ENCODE measurements at places on chromosomes 3 and 15. TPM values are rescaled to one million over a fixed set of nuclear protein-coding genes. Genes with fewer than 3 reads are reported as not detected.

DNA sequence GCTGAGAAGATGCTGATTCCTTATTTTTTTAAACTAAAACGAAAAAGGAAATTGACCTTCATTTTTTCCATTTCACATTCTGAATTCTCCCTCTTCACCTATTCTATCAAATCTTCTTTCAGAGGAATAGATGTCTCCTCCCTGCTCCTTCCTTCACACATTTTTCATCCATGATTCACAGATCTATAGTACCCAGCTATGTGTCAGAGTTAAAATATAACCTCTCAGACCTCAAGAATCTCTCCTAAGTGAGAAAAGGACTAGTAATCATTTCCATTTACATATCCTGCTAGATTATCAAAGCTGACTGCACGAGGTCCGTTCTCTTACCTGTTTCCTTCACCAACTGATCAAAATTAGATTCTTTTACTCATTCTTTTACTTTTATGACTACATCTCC, 1297.6 kb upstream of the ALCAM start:
- H3K4me3 ChIP-seq = no peak overlapping the region
- H3K4me1 ChIP-seq = no peaks in the 10 kb centered on the region
- no peaks in the 10 kb centered on the region for H3K36me3 ChIP-seq
- no peak overlapping the region for H3K27ac ChIP-seq

- H3K4me1 ChIP-seq = no peaks in the 10 kb centered on the region
- H3K4me3 ChIP-seq = no peak overlapping the region
- H3K36me3 ChIP-seq = no peaks in the 10 kb centered on the region
- H3K27ac ChIP-seq = no peak overlapping the region
- no peaks in the 10 kb centered on the region for H3K27me3 ChIP-seq
Measured at GRCh38 chr3:190384309-190384756, 3.6 kb upstream of the CLDN16 start.

PLA2G4E gene
- total RNA-seq = not detected

- no peaks in the 10 kb centered on the region for H3K36me3 ChIP-seq
- peaks cover 21% of the 10 kb centered on the region for H3K4me1 ChIP-seq
- no peak for DNase-seq
- no peak overlapping the region for H3K4me3 ChIP-seq
- peaks cover 52% of the 10 kb centered on the region for H3K27me3 ChIP-seq
Measured at GRCh38 chr3:58485801-58486435, 6.0 kb upstream of the KCTD6 start.
